CD8-positive, alpha-beta memory T cell (primary cell): ENCODE measurements at places on chromosomes 16 and 17.
A peak's percentile ranks its signal among the peaks of the same experiment; 100 is the strongest.

- DNase-seq = peak; percentile 58
Measured at GRCh38 chr17:19306160-19307111, 56.1 kb downstream of the B9D1 start.

GRCh38 chr16:82741073-82741615, 114.4 kb downstream of the CDH13 start:
- no peak for DNase-seq

GRCh38 chr17:2215616-2216364, 87.8 kb downstream of the SMG6 start:
- DNase-seq = peak; percentile 79

- peak; percentile 89 for DNase-seq
Measured at GRCh38 chr17:7686222-7687071, 843 bp downstream of the TP53 start.

GRCh38 chr17:30550512-30551273, 73.5 kb downstream of the GOSR1 start:
- no peak for DNase-seq

DNA sequence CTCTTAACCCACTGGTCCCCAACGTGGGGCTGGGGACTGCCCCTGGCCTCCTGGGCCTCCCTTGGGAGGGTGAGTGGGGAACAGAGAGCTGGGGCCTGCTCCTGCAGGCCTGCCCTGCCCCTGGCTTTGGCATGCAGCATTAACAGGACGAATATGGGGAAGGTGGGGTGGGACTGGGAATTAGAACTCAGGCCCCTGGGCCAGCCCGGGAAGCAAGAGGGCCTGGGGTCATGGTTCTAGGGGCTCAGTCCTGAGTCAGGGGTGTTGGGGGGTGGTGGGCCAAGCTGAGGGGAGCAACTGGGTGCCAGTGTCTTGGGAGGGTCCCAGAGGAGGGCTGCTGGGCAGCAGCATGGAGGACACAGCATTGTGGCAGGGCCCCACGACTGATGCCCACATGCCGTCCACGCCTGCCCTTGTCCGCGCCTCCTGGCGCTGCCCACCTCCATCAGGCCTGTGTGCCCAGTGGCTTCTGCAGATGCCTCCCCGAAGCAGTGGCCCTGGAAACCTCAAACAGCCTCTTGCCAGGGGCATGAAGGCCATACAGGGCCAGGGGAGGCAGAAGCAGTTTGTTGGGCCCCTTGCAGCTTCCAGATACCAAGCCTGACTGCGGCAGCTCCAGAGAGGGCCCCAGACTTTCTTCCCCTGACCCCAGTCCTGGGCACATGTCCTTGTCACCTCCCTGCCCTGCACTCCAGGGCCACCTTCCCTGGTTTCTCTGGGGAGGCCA, 4.8 kb downstream of the MAP2K3 start:
- no peak for DNase-seq

- no peak for DNase-seq
Measured at GRCh38 chr17:58534901-58535421, 20.5 kb upstream of the MTMR4 start.

GRCh38 chr17:59815965-59816364, 76.8 kb downstream of the TUBD1 start:
- DNase-seq = no peak

- no peak for DNase-seq
Measured at GRCh38 chr16:67086822-67087221, 22.9 kb upstream of the PHAF1 start.

DNA sequence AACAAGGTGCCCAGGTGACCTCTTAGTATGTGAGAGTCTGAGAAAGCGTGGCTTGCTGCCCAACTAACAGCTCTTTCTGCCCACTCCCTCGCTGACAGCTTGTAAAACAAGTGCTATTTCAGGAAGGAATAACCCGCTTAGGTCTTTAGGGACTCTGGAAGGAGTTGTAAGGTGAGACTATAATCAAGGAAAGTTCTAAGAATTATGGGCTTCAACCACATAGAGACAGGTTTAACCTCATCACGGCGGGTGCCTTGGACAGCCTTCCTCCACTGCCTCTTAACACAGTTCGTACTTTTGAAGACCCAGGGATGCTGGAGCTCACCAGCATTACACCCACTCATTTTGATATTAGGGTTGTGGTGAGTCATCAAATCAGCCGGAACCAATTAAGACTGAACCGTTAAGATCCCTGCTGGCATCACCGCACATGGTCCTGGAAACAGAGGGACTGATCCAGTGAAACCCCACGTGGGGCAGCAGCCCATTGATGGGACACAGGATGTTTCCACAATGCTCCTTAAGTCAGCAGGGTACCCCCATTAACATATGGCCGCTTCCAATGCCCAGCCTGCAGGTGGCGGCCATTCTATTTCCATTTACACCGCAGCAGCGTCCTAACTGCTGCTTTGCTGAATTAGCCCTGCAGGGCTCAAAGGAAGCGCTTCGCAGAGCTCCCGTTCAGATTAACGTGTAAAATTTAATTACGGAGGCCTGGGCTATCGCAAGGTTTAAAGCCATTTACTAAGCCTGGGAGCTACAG, 176.6 kb upstream of the SDK2 start:
- DNase-seq = no peak

DNA sequence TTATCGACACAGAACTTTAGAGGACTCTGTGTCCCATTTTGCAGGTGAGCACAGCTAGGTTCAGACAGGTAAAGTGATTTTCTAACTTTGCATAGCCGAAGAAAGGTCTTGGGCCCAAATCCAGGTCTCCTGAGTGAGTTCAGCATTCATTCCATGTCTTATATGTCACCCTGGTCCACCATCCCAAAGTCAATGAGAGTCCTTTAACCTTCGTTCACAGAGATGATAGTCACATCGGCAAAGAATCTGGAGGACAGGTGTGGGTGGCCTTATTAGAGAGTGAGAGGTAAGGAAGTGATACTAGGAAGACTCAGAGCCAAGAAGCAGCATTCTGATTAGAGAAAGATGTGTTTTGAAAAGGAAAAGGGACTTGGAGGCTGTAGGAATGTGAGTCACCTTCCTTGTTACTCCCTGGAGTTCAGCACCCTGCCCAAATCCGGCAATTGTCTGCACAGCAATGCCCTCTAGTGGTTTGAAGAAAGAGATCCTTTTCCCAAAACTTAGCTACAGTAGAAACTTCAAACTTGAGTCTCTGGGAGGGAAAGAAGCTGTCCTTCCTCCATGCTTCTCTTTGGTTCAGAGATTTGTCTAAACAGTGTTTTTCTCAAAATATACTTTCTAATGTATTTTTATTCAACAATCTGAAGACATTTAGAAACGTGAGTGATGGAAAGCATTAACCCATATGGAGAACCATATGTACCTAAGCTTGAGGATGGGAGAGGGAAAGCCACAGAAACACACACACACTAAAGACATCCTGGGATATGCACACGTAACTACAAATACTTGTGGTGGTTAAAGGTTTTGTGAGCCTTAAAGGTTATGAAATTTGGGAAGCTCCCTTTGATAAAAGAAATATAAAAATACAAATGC, 96.4 kb upstream of the SHISA6 start:
- DNase-seq = no peak

DNA sequence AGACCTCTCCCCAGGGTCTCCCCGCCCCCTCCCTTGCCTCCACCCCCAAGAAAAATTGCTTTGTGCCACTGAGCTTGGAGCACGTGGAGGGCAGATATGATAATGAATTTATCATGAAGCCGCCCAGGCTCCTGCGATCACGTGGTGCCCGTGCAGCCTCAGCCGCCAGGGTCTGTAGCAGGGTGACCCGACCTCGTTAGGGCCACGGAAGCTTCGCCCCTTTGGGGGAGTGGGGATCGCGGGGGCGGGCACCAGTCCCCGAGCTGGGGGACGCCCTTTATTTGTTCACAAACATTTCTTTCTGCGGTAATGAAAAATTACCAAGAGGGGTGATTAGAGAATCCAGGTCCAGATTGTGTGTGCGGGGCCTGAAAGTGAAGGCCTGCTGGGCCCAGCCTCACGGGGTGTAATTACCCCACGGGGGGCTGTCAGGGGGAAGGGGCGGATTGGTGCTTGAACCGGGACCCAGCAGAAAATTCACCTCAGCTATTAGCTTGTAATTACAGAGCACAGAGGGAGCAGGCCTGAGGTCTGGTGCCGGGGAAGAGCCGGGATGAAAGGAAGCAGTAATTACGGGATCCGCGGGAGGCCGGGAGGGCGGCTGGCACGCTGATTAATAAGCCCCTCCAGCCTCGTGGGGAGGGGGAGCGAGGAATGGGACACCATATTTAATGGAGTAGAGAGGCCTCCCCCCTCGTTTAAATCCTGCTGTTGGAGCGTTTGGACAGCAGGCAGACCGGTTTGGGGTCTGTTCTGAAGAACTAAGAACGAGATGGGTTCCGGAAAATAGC, 13.3 kb downstream of the GSE1 start:
- no peak for DNase-seq

GRCh38 chr17:12047681-12048376, 27.2 kb downstream of the MAP2K4 start:
- DNase-seq = no peak

GRCh38 chr16:75679366-75679765, 2.6 kb upstream of the CPHXL2 start:
- no peak for DNase-seq

GRCh38 chr17:74429604-74430384, 2.1 kb upstream of the GPRC5C start:
- DNase-seq = no peak

- no peak for DNase-seq
Measured at GRCh38 chr16:17177242-17177958, 293.4 kb downstream of the XYLT1 start.

GRCh38 chr17:58219789-58220183, 731 bp upstream of the MKS1 start:
- no peak for DNase-seq

GRCh38 chr17:47698749-47699535, 5.0 kb downstream of the TBKBP1 start:
- DNase-seq = peak; percentile 63

- DNase-seq = no peak
Measured at GRCh38 chr16:70749006-70749678, 51.8 kb downstream of the VAC14 start.

- DNase-seq = peak; percentile 59
Measured at GRCh38 chr16:77212741-77213541, 13.7 kb downstream of the SYCE1L start.

GRCh38 chr17:79954281-79955166, 81.1 kb downstream of the TBC1D16 start:
- DNase-seq = no peak

DNA sequence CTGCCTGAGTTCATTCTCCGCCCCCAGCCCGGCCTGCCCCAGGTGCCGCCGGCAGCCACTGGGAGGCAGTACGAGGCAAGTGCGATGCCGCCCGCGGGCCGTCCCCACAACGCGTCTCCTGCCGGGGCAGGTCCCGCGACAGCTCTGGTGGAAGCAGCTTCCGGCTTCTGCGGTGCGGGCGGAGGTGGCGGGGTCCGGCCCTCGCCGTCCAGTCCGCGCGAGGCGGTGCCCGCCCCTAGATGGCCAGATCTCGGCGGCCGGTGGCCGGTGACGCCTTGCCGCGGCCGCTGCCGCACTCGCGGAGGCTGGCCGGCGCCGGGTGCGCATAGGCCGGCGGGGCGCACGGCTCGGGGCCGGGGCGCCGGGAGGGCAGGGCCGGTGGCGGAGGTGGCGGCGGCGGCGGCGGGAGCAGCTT, 1.8 kb downstream of the GJD3 start:
- peak; percentile 79 for DNase-seq

GRCh38 chr17:39618956-39619785, 7.6 kb upstream of the PPP1R1B start:
- no peak for DNase-seq

DNA sequence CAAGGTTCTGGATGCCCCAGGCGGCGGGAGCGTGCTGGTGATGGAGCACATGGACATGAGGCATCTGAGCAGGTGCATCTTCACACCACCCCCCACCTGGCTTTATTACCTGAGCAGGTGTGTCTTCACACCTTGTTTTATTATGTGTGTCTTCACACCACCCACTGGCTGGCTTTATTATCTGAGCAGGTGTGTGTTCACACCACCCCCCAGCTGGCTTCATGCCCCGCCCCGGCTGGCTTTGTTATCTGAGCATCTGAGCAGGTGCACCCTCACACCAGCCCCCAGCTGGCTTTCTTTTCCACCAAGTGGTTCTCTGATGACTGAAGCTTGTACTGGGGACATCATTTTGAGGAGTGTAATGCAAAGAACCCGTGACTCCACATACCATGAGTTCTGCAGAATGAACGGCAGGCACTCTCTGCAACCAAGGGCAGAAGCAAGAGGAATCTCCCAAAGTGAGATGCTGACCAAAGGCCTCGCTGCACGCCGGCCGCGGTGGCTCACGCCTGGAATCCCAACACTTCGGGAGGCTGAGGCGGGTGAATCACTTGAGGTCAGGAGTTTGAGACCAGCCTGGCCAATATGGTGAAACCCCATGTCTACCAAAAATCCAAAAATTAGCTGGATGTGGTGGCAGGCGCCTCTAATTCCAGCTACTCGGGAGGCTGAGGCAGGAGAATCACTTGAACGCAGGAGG, 2.6 kb downstream of the FN3KRP start:
- no peak for DNase-seq

- DNase-seq = no peak
Measured at GRCh38 chr17:37521821-37522220, 32.1 kb downstream of the DUSP14 start.

DNA sequence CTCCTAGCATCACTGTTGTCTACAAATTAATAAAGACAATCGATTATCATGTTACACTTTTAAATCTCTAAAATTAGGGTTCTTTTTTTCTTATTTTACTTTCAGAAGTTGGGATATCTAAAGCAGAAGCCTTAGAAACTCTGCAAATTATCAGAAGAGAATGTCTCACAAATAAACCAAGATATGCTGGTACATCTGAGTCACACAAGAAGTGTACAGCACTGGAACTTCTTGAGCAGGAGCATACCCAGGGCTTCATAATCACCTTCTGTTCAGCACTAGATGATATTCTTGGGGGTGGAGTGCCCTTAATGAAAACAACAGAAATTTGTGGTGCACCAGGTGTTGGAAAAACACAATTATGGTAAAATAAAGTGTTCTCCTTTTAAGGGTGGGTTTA, 2.4 kb downstream of the RAD51C start:
- DNase-seq = no peak

GRCh38 chr17:73290399-73291259, 21.2 kb downstream of the CDC42EP4 start:
- DNase-seq = no peak
